ENCODE measurements at places on chromosomes 4 and X. TPM values are rescaled to one million over a fixed set of nuclear protein-coding genes. Genes with fewer than 3 reads are reported as not detected.

DNA sequence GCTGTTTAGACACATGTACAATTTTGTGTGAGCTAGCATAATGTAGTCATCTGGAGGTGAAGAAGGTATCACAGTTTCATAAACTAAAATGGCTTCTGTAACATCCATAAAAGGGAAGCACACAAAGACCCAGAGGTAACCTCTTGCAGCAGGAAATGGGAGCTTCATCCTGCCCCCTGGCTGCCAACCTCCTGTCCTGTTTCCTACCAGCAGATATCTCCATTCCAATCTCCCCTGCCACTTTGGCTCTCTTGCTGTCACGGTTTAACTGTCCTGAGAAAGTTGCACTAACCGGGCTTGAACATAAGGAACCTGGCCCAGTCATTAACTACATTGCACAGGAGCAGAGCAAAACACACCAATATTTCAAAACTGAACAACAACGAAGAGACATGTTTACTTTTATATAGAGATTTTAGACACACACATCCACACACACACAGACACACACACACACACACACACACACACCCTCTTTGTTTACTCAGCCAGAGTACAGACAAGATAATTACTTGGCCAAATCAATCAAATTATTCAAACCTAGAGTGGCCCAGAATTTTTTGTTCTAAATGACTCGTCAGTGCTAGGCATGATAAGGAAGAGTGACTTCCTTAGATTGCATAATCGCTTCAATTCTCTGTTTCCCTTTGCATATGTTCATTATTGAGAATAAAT, 24.2 kb downstream of the MID2 start:
- no peak for DNase-seq

DNA sequence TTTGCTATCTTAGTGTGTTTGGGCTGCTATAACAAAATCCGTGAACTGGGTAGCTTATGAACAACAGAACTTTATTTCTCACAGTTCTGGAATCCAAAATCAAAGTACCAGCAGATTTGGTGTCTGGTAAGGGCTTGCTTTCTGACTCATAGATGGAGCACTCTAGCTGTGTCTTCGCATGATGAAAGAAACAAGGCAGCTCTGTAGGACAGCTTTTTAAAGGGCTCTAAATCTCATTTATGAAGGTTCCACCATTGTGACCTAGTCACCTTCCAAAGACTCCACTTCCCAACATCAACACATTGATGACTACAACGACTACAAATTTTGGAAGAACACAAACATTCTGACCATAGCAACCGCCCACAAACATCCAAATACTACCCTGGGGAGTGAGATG, 158.6 kb upstream of the LCORL start:
- no peak for DNase-seq

DNA sequence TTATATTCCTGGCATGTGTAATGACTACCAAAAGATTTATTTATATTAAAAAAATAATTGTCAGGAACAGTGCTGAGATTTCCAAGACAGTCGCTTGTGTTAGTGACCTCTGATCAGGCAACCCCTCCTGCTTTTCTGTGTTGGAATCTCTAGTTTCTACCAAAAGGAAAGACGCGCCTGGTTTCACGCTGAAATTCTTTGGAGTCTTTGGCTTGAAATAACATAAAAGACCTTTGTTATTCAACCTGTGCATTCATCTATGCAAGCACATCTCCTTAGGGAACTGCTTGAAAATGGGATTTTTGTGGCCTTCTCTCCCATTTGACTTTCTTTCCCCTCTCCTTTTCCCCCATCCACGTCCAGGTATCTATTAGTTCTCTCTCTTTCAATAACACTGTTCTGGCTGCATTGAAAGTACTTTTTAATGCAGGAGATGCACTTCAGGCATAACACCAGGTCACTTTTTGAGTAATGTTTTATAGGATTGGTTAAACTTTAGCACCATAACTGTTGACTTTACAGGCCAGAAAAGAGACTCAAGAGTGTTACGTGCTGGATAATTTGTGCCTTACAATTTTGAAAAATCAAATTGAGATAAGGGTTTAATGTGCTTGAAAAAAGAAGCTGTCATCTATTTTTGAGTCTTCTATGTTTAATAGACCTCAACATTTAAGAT, 172.7 kb downstream of the GPAT3 start:
- DNase-seq = no peak

GRCh38 chrX:4935401-4935800, 1222.0 kb upstream of the PRKX start:
- no peak for DNase-seq

- no peak for DNase-seq
Measured at GRCh38 chr4:158442736-158443135, 78.9 kb upstream of the RXFP1 start.

- DNase-seq = no peak
Measured at GRCh38 chrX:71623714-71624113, 5.4 kb upstream of the CXCR3 start.

GRCh38 chr4:174152717-174153466, 130.6 kb downstream of the FBXO8 start:
- no peak for DNase-seq

Gene USP17L25
- not detected for total RNA-seq

Gene TRAM1L1
- 2.5 TPM for total RNA-seq

DNA sequence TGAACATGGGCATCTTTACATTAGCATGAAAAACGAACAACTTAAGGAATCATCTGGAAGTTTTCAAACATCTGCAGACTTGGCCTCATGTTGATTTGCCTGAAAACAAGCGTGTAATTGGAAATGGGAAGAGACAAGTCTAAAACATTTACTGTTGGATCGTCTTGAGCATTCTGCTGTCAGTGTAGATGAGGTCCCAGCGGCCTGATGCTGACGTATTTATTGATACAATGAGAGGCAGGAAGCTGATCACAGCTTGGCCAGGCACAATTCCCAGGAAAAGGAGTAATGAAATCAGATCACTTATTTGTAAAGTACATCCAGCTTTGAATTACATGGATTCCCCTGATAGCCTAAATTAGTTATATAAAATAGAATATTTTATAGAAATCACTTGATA, 210.6 kb downstream of the CLCN4 start:
- DNase-seq = no peak

DNA sequence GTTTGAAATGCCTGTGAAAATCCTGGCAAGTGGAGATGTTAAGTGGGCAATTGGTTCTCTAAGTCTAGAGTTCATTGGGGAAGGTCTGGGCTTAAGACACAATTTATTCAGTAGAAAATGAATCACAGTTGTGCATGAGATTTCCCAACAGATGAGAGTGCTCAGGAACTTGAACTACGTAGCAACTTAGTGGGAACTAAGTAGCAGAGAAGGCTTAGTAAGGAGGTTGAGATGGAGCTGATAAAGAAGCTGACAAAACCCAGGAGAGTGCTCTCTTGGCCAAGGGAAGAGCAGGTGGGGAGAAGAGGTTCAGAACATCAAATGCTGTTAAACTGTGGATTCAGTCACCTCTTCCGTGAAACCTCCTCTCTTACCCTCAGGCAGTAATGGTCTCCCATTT, 33.0 kb downstream of the AFF1 start:
- no peak for DNase-seq

GRCh38 chr4:105014234-105014633, 132.4 kb upstream of the TET2 start:
- DNase-seq = no peak

Gene PCDH19
- 0.79 TPM for total RNA-seq

DNA sequence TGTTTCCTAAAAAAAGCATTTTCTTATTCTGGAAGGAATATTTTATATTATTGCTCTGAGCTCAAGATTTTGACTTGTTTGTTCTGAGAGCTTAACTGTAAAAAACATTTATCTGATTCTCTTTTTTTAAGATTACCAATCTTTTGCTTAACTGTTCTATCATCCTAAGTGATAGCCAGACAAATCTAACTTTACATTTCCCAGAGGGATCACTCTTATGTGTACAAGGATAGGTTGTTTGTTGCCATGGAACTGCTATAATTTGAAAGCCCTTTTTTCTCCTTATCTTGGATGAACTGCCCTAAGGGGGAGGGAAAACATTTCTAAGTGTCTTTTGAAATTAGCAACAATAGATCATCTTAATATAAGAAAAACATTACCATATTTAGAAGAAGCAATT, 494.7 kb downstream of the TRAM1L1 start:
- no peak for DNase-seq

DNA sequence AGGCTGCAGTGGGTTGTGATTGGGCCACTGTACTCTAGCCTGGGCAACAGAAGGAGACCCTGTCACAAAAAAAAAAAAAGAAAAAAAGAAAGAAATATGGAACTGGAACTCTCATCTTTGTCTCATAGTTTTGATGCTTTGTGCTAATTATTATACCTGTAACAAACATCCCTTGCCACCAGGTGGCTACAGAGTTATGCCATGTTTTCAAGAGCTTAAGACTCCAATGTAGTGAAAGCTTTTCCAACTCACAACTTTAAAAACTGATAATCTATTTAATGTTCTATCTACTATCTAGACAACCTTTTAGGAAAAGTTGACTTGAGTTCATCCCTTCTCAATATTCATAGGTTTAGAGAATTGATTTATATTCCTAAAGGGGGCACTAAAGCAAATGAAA, 42.4 kb downstream of the HTR2C start:
- DNase-seq = no peak

DNA sequence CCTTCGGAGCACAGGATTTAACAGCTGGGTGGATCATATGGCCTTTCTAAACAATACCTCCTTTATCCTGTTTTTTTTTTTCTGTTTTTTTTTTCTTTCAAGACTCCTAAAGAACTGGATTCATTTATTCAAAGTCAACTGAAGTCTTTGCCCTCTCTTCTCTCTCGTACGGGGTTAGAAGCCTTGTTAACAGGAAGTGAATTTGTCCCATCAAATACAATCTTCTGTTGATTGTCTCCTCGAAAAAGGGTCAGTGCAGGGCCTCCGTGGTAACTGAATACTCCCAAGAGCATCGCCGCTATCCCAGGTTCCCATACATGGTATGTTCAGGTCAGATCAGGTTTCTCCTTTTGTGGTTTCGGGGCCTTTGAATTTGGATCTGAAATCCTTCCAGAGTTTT, 1.8 kb upstream of the TMEM128 start:
- DNase-seq = no peak

DNA sequence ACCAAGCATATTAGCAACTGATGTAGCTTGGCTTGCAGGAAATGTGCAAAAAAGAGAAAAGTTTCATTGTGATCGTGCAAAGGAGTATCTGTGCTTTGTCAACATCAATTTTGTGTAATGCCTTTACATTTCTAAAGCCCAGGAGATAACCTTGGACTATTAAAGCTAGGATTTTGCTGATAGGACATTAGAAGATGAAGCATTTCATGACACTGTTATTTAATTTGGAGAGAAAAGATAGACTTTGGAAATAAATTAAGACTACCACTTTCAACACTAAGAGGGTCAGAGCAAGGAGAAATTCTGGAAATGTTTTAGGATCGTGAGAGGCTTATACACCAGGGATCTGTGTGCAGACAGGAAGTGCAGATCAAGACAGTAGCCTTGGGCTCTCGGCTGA, 120.6 kb upstream of the MID1 start:
- DNase-seq = no peak

DNA sequence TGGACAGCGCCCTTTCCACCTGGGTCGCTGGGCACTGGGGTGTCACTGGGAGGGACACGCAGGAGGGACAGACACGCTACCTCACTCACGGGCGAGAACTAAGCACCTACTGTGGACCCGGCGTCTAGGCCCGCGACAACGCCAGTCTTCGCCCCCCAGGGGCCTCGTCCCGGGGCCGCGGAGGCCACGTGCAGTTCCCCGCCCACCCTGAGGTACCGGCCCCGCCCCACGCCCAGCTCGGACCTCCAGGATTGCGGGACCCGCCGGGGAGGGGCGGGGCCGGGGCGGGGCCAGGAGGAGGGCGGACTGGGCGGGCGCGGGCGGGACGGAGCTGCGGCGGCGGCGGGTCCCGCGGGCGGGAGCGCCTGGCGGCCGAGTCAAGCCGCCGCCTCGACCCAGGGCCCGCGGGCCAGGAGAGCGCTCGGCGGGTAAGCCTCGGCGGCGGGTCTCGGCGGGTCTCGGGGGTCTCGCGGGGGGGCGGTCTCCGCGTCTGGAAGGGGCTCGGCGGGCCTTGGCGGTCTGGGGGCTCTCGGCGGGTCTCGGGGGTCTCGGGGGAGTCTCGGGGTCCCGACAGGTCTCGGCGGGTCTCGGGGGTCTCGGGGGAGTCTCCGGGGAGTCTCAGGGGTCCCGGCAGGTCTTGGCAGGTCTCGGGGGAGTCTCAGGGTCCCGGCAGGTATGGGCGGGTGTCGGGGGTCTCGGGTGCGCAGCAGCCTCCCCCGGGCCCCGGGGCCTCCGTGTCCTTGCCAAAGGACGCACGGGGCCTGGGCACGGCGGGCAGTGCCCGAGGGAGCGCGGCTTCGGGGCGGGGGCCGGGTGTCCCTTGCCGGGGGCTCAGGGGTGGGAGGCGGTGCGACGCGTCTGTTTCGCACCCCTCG, at the start of gene SH3BP2:
TSS of gene SH3BP2 (plus strand) at position 375 of the 875 bp plus-strand sequence. CDS start 27,533 bp downstream, outside the sequence.
- peak; percentile 93 for DNase-seq

GRCh38 chr4:145545538-145546174, 64.0 kb downstream of the SMAD1 start:
- DNase-seq = no peak

DNA sequence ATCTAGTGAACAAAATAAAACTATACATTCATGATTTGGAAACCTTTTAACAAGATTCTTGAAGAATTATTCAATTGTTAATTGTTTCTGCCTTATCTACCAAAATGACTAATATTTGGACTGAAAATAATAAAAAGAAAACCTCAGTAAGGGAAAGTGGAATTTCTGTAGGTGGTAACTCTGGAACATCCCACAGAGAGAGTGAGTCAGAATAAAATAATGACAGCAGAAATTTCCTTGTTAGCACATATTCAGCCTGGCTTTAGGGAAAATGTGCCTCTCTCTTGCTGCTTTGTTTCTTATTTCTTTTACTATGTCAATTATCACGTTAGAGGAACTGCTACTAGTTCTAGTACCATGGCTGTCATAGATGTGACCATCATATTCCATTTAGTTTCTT, 421.5 kb upstream of the GNPDA2 start:
- DNase-seq = no peak

- DNase-seq = peak; percentile 83
Measured at GRCh38 chr4:86033171-86033570, 326.7 kb downstream of the MAPK10 start.

- no peak for DNase-seq
Measured at GRCh38 chrX:143636831-143637230, 930 bp upstream of the SLITRK4 start.

GRCh38 chr4:161172396-161173026, 991.3 kb downstream of the FSTL5 start:
- DNase-seq = no peak

Gene IL1RAPL2
- 0.10 TPM for total RNA-seq

Gene NDST3
- total RNA-seq = 0.10 TPM

GRCh38 chr4:1232661-1233621, 16.0 kb downstream of the CTBP1 start:
- DNase-seq = peak; percentile 87
